ENCODE measurements at places on chromosomes 4 and X.

DNA sequence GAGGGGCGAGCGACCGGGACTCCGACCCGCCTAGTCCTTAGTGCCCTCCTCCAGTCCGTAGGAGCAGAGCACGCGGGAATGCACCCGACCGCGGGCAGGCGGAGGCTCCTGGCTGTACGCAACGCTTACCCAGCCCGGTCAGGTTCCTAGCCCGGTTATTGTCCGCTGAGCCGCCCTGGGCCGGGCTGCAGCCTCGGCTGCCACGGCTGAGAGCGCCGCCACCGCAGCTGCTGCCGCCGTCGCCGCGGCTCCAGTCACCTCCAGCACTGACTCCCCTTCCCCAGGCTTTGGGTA lies at the start of gene AMER1:
Gene AMER1 (minus strand): TSS at position 268 of the 294 bp plus-strand sequence. CDS start 12,422 bp downstream, outside the sequence.
- DNase-seq: no peak

GRCh38 chrX:30973784-30974427 lies 84.9 kb upstream of the TAB3 start:
- DNase-seq: no peak

- no peak for DNase-seq
These were observed 704.4 kb downstream of the PCDH19 start for GRCh38 chrX:99705701-99706100.

DNA sequence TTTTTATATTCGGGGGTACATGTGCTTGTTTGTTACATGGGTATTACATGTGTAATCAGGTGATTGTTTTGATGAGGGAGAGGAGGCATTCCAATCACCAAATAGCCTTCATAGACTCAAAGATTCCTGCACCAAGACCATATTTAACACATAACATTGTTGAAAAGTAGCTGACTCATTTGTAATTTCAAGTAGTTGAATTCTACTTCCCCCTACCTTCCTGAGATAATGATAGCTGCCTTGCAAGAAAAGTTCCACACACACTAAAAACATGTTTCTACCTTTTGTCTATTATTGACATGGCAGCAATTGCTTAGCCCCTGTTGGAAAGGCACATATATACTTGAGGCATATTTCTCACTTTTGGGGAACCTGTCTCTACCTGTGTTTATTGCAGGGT lies 16.1 kb downstream of the PGAM4 start:
- no peak for DNase-seq

- no peak for DNase-seq
These were observed 71.9 kb downstream of the MAGEB17 start for GRCh38 chrX:16239211-16239610.

- DNase-seq: no peak
These were observed 3.4 kb upstream of the PRPS1 start for GRCh38 chrX:107624893-107625292.

DNA sequence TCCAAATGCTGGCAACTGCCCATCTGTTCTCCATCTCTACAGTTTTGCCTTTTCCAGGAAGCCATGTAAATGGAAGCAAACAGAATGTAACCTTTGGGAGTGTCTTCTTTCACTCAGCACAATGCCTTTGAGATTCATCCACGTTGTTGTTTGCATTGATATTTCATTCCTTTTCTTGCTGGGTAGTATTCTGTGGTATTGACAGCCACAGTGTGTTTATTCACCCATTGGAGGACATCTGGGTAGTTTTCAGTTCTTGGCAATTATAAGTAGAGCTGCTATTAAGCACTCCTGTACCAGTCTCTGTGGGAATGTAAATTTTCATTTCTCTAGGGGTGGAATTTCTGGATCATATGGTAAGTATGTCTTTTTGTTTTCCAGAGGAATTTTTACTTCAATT lies 194.3 kb upstream of the RPS6KA3 start:
- DNase-seq: no peak

Measured in psoas muscle (tissue), 8 donors.